ENCODE measurements at places on chromosomes 11 and 22.

GRCh38 chr11:62223095-62223494 lies 14.6 kb downstream of the SCGB2A1 start:
- no peak for DNase-seq

GRCh38 chr22:45576730-45577464 lies 74.2 kb downstream of the FBLN1 start:
- DNase-seq, result no peak

- no peak for DNase-seq
Measured at GRCh38 chr11:2996976-2997375, 4.8 kb upstream of the NAP1L4 start.

DNA sequence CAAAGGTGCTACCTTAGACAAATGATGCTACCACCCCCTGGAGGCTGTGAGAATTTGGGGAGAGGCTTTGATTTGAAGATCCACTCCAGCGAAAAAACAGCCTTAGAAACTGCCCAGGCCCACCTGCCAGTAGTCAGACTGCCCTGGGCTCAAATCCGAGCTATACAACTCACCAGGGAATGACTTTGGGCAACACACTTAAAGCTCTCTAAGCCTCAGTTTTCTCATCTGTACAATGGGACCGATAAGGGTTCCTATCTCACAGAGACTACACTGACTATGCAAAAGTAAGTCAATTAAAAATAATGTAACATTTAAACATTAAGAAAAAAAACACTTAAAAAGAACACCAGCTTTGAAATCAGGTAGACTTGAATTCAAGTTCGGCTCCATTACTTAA lies 19.9 kb downstream of the VWCE start:
- no peak for DNase-seq

DNA sequence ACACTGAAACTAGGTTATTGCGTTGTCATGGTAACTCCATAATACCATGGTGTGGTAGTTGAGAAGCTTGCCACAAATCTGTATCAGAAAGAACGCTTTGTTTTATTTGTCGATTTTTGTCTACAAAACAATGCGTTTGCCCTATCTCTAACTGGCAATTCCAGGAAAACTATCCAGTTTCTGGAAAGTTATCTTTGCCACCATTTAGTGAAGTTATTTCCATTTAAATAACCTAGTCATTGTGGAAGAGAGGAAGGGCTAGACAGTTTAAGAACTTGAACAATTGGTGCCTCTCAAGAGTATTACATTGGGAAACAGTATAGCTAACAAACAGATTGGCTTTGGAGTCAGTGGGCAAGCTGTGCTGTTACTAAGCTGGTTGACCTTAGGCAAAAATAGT lies 7.9 kb downstream of the HSD17B12 start:
- no peak for DNase-seq

- DNase-seq, result no peak
Measured at GRCh38 chr11:34302046-34302921, 55.5 kb downstream of the ABTB2 start.

GRCh38 chr11:77592727-77593126 lies 3.0 kb downstream of the AQP11 start:
- no peak for DNase-seq

DNA sequence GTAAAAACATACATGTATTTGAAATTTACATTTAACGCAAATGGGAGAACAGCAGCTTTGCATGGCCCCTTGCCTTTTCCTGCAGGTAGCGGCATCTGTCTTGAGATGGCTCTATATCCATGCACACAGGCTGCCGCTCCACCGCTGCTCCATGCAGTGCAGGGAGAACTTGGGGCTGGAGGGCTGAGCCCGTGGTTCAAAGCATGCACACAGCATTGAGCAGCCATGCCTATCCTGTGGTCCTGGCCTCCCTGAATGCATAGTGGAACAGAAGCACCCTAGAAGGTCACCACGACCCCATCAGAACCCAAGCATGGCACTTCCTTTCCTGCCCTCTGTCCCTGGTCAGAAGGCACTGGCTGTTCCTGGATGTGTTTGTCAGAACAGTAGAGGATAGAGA lies 35.0 kb upstream of the TP53I11 start:
- no peak for DNase-seq

DNA sequence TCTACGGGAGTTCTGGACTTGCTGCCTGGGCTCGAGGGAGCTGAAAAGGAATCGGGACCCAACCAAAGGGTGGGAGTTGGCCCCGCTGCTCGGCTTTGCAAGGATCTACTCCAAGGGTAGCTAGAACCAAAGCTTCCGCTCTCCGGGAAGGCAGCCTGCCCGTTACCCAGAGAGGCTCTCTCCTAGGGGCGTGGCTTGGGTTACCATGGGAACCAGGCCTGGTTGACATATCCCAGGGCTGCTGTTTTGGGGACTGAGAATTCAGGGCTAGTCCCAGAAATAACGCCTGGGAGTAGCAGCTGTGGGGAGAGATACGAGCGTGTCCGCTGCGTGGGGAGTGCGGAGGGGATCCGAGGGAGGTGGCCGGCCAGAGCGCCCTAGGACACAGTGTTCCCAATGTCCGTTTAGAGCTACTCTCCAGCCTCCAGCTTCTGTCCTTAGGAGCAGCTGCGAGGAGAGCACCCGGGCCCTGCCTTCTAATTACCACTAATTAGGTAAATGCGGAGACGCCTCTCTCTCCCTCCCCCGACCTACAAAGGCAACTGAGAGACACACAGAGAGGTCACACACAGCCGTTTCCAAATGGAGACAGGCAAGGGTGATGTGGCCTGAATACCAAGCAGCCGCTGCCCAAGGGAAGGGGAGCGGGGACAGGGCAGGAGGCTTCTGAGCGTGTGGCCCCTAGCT lies 141.6 kb upstream of the CADM1 start:
- peak; percentile 32 for DNase-seq

DNA sequence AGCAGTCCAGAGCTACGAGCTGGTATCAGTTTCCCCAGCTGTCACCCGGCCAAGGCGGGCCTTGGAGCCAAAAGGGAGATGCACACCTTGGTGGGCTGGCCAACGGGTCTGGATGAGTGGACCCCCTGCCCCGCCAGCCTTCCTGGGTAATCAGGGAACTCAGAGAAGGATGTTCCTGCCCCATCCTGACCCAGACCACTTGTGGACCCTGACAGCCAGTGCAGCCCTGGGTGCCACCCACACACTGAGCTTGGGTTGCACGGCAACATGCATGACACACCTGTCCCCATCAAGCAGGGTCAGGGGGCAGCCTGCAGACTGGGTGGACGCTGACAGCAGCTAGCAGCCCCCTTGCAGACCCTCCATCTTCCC lies 8.6 kb downstream of the SLC25A1 start:
- DNase-seq, result no peak

DNA sequence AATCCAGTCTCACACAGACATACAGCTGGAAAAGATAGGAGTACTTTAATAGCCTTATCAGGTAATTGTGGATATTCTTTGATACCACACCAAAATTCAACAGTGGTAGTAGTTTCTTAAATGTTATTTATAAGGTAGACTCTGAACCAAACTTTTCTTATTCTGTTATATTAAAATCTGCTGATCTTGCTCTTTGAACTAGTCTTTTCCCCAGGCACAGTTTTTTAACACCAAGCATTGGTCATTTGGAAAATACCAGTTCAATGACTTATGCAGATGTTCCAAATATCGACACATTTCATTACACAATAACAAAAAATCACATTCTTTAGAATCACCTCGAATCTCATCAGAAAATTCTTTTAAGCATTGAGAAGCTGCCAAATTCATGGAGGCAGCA lies 7.6 kb downstream of the TRIM66 start:
- DNase-seq, result no peak

DNA sequence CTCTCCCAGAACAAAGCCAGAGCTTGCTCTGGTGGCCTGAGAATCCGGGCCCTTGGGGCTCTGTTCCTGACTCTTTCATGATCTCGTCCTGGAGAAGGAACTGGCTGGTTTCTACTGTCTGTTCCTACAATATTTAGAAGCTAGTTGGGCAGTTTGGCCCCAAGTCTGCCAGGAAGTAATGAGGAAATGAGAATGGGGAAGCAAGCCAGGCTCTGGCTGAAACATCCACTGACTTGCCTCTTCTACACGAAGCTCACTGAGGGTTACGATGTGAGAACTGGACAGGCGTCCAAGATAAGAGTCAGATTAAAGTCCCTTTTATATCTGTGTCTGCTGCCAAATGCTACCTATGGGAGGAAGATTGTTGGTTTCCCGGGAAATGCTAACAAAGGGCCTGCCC lies 110.0 kb upstream of the KIRREL3 start:
- no peak for DNase-seq

GRCh38 chr11:57885298-57886050 lies 123.9 kb downstream of the CTNND1 start:
- DNase-seq, result no peak

DNA sequence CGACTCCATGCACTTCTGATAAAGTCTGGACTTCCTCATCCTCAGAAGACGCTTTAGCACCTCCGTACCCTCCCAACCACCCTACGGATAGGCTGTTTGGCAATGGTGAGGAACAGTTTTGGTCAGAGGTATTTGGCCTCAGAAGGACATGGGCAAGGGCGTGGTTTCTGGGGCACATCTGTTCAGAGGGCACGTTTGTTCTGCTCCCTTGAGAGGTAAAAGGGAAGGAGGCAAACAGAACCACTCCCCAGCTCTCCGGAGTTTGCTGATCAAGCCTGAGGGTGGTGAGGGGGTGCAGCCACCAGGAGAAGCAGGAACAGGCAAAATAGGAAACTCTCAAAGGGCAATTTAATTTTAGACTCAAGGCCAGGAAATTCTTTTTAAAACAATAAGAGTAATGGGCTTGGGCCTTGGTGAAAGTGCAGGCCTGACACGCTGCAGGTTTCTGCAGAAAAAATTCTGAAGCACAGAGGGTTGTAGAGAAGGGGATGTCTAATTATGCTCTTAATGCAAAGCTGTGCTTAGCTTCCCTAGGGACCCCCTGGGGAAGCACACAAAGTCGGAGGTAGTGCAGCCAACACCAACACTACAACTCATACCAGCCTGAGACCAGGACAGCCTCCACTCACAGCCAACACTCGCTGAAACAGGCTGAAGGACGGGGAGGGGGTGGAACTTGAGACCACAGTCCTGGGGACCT lies 23.3 kb downstream of the ETS1 start:
- no peak for DNase-seq

DNA sequence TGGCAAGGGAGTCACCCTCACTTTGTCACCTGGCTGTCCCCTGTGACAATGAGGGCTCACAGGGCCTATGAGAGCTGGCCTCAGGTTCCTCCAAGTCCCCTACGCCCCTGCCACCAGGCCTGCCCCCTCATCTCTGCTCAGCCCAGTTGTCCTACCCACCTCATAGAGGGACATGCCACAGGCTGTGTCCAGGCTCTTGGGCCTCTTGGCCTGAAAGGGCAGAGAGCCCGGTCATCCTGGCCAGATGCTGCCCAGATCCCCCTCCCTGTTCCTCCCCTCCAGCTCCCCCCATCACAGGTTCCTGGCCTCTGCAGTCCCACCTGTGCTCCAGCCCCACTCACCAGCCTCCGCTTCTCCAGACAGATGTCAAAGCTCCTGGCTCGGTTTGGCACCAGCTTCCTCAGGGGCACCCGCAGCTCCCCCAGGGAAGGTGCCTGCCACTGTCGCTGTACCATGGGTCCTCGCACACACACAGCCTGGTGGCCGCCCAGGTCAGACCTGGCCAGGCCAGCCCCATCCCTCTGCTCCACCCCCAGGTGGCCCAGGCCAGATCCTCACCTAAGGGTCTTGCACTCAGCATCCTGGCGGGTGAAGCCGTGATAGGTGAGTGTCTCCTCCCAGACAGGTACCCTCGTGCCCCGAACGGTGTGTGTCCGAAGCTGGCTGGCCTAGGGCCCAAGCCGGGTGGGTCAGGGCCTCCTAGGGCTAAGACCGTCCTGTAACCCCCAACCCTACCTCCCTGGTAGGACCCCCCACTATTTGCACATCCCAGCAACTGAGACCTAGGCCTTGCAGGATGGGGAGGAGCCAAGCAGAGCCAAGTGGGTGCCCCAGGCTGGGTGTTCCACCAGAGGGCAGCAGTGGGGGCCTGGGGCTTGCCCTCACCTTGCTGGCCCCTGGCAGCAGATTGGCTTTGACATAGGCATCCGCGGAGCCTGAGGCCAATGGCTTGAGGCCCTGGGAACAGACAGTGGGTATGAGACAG lies 8.3 kb downstream of the NDUFV1 start:
- peak; percentile 45 for DNase-seq

GRCh38 chr22:30869667-30870395 lies 98.7 kb downstream of the MORC2 start:
- no peak for DNase-seq

- no peak for DNase-seq
Measured at GRCh38 chr11:134511255-134511654, 99.2 kb upstream of the B3GAT1 start.

DNA sequence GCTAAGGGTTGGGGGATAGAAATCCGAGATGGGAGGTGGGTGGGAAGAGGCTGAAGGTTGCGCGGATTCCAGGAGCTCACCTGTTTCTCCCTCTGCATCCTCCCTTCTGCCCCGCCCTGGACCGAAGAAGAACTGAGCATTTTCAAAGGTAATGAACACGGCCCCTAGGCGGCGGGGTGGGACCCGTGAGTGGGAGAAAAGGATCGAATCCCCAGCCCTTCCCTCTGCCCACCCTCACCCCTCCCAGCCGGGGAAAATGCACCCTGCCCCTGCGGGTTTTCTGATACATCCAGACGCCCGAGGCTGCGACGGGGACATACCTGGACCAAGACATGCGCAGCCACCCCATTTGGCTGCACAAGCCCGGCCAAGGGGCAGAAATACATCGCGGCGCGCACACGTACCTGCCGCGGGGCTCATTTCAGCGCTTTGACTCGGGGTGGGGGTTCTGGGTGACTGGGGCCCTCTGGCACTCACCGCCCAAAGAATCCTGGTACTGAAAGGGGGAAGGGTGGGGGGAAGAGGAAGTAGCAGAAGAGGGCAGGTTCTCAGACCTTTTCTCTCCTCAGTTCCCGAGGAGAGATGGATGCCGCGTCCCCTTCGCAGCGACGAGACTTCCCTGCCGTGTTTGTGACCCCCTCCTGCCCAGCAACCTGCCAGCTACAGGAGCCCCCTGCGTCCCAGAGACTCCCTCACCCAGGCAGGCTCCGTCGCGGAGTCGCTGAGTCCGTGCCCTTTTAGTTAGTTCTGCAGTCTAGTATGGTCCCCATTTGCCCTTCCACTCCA lies 6.0 kb downstream of the VSIG2 start:
- DNase-seq, result peak; percentile 17

DNA sequence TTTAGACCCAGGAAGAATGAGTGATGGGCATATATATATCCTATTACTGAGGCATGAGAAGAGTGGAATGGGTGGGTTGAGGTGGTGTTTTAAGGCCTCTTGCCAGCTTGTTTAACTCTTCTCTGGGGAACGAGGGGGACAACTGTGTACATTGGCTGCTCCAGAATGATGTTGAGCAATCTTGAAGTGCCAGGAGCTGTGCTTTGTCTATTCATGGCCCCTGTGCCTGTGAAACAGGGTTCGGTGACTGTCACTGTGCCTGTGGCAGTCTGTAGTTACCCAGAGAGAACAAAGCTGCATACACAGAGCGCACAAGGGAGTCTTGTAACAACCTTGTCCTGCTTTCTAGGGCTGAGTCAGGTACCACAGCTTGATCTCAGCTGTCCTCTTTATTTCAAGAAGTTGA lies 11.7 kb downstream of the LIMK2 start:
- DNase-seq, result no peak

- no peak for DNase-seq
Measured at GRCh38 chr22:35115515-35115914, 49.6 kb downstream of the ISX start.

Data from NCI-H2171 treated with DMSO at 0.1 percent for 48 hours (cell line).